ENCODE measurements at places on chromosomes 16 and 17. TPM values are rescaled to one million over a fixed set of nuclear protein-coding genes. Genes with fewer than 3 reads are reported as not detected.

DNA sequence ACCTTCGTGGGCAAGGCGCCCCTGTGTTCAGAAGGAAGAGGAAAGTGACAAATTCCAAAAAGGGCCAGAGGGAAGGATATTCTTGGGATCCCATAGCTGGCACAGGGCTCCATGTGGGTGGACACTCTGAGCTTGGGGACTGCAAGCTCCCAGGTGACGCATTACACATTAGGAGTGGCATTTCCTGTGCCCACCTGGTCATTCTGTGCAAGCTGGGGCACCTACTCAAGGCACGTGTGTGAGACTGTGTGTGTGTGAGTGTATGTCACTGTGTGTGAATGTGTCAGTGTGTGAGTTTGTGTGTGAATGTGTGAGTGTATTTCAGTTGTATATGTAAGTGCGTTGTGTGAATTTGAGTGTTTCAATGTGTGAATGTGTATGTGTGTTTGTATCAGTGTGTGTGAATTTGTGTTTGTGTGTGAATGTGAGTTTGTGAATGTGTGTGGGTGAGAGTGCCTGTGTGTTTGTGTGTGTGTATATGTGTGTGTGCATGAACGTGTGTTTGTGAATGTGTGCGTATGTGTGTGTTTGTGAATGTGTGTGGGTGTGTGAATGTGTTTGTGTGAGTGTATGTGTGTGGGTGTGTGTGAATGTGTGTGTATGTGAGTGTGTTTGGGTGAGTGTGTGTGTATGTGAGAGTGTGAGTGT, 1.6 kb upstream of the CD300A start:
- no peak overlapping the region for H3K27ac ChIP-seq
- H3K27me3 ChIP-seq: no peaks in the 10 kb centered on the region
- H3K4me3 ChIP-seq: no peak overlapping the region
- no peak for DNase-seq
- H3K4me1 ChIP-seq: no peaks in the 10 kb centered on the region
- H3K36me3 ChIP-seq: no peaks in the 10 kb centered on the region

- H3K36me3 ChIP-seq: no peaks in the 10 kb centered on the region
- peak overlapping the region; percentile 35 for H3K27ac ChIP-seq
- H3K27me3 ChIP-seq: no peaks in the 10 kb centered on the region
- H3K4me1 ChIP-seq: peaks cover 6% of the 10 kb centered on the region
- DNase-seq: peak; percentile 73
These were observed 28.0 kb downstream of the CUEDC1 start for GRCh38 chr17:57927048-57927723.

DNA sequence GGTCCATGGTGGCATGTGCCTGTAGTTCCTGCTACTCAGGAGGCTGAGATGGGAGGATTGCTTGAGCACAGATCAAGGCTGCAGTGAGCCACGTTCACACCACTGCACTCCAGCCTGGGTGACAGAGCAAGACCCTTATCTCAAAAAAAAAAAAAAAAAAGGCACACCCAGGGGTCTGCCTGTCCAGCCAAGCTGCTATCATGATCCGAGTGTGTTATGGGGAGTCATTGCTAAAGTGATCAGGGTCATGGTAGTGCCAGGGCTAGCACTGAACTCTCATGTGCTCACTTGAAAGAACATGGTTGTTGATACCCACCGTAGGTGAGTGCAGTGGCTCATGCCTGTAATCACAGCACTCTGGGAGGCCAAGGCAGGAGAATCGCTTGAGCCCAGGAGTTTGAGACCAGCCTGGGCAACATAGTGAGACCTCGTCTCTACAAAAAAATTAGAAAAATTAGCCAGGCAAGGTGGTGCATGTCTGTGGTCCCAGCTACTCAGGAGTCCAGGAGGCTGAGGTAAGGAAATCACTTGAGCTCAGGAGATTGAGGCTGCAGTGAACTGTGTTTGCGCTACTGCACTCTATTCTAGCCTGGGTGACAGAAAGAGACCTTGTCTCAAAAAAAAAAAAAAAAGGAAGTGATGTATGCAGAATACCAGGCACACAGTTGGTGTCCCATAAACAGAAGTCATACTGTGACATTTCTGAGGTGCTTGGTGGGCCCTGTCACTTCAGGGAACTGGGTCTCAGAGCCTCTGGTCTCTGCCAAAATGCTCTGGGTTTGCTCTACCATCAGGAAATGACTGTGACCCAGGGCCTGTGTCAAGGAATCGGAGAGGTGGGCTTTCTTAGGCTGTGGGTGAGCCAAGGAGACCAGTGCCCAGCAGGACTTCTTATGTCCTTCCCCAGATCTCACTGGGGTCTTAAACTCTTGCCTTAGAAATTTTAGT, 2.2 kb downstream of the PRM1 start:
- H3K4me1 ChIP-seq: no peaks in the 10 kb centered on the region
- no peak for DNase-seq
- no peaks in the 10 kb centered on the region for H3K36me3 ChIP-seq
- H3K27ac ChIP-seq: no peak overlapping the region
- H3K4me3 ChIP-seq: no peak overlapping the region

GRCh38 chr16:4133897-4134372, 17.7 kb upstream of the ADCY9 start:
- no peaks in the 10 kb centered on the region for H3K27me3 ChIP-seq
- H3K36me3 ChIP-seq: no peaks in the 10 kb centered on the region
- no peak overlapping the region for H3K4me3 ChIP-seq
- no peak overlapping the region for H3K27ac ChIP-seq
- no peak for DNase-seq
- H3K4me1 ChIP-seq: no peaks in the 10 kb centered on the region

DNA sequence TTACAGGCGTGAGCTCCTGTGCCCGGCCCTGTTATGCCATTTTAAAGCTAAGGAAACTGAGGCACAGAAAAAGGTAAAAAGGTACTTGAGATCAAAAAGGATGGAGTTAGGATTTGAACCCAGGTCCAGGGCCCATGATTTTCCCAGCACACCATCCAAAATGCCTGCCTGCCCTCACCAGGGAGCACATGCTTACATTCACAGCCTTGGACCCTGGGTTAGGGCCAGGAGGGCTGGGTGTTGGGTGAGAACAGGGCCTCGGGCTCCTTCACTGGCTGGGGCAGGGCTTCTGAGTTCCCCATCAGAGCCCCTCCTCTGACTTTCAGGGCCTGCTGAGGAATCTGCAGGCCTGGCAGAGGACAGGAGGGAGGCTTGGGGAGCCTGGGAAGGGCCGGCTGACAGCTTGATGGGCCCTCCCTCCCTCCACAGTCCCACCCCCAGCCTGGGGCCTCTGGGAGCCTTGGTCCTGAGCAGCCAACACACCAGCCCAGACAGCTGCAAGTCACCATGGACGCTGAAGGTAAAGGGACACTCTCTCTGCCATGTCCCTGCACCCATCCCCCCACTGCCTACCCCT, at the start of gene QPRT:
TSS of gene QPRT (plus strand) at position 490 of the 577 bp plus-strand sequence. CDS start at position 508, 18 bp downstream.
- peak; percentile 81 for DNase-seq
- H3K4me3 ChIP-seq: peak within 1 kb of the TSS; percentile 36
- no peaks in the 10 kb centered on the region for H3K27me3 ChIP-seq
- no peaks in the 10 kb centered on the region for H3K4me1 ChIP-seq
- no peaks in the 10 kb centered on the region for H3K36me3 ChIP-seq

DNA sequence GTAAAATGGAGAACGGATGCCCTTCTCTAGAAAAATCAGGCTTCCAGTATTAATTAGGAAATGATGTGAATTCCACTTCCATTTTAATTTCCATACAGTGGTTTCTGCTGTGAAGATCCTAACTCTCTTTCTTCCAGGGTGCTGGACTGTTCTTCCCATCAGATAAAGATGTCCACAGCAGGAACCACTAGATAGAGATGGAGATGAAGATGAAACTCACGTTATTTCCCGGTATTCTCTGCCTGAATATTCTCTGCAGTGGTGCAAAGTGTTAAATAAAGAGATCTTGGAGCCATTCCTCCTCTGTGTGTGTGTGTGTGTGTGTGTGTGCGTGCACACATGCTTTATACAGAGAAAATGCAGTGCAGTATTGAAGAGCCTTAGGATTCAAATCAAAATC, 727.5 kb downstream of the KCNJ2 start:
- no peak for DNase-seq
- H3K27me3 ChIP-seq: no peaks in the 10 kb centered on the region

WNT9B gene
- total RNA-seq: not detected

TBC1D3C gene
- not detected for total RNA-seq

GPS2 gene
- total RNA-seq: 53.8 TPM

SLC13A2 gene
- 40.5 TPM for total RNA-seq
